ENCODE measurements at places on chromosomes 4 and X. TPM values are rescaled to one million over a fixed set of nuclear protein-coding genes. Genes with fewer than 3 reads are reported as not detected.

GRCh38 chr4:98659106-98659592 is 738 bp upstream of the TSPAN5 start:
- H3K4me3 ChIP-seq, result peak overlapping the region; percentile 91
- no peaks in the 10 kb centered on the region for H3K36me3 ChIP-seq
- H3K27ac ChIP-seq, result no peak overlapping the region
- peak; percentile 70 for DNase-seq
- H3K4me1 ChIP-seq, result peaks cover 62% of the 10 kb centered on the region
- peaks cover 45% of the 10 kb centered on the region for H3K27me3 ChIP-seq

- H3K27ac ChIP-seq, result no peak overlapping the region
- H3K4me1 ChIP-seq, result no peaks in the 10 kb centered on the region
- no peak for DNase-seq
- no peak overlapping the region for H3K4me3 ChIP-seq
- no peaks in the 10 kb centered on the region for H3K36me3 ChIP-seq
These were observed 66.4 kb upstream of the BANK1 start for GRCh38 chr4:101724093-101724492.

NUDT10 gene
- 35.5 TPM for total RNA-seq

DNA sequence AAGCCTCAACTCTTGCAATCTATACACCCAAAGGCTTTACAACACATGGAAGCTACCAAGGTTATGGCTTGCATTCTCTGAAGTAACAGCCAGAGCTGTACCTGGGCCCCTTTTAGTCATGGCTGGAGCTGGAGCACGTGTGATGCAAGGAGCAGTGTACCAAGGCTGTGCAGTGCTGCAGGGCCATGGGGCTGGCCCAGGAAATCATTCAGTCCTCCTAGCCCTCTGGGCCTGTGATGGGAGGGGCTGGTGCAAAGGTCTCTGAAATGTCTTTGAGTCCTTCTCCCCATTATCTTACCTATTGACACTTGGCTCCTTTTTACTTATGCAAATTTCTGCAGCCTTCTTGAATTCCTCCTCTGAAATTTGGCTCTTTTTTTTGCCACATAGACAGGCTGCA is 500.1 kb upstream of the FAM47C start:
- no peak overlapping the region for H3K4me3 ChIP-seq
- no peaks in the 10 kb centered on the region for H3K4me1 ChIP-seq
- no peaks in the 10 kb centered on the region for H3K27me3 ChIP-seq

ANKRD50 gene
- 27.6 TPM for total RNA-seq

- no peaks in the 10 kb centered on the region for H3K36me3 ChIP-seq
- no peak overlapping the region for H3K27ac ChIP-seq
- H3K4me3 ChIP-seq, result no peak overlapping the region
- H3K27me3 ChIP-seq, result no peaks in the 10 kb centered on the region
- DNase-seq, result no peak
- no peaks in the 10 kb centered on the region for H3K4me1 ChIP-seq
These were observed 133.8 kb downstream of the ADAM29 start for GRCh38 chr4:175051974-175052373.

- no peak for DNase-seq
- H3K4me1 ChIP-seq, result peaks cover 16% of the 10 kb centered on the region
- no peaks in the 10 kb centered on the region for H3K27me3 ChIP-seq
- H3K36me3 ChIP-seq, result no peaks in the 10 kb centered on the region
- no peak overlapping the region for H3K4me3 ChIP-seq
These were observed 68.7 kb upstream of the SPRY1 start for GRCh38 chr4:123327846-123328429.
